ENCODE measurements at places on chromosomes 16 and 17. TPM values are rescaled to one million over a fixed set of nuclear protein-coding genes. Genes with fewer than 3 reads are reported as not detected.

KCNH4 gene
- under 0.01 TPM for total RNA-seq

FBXW10 gene
- total RNA-seq = 0.28 TPM

ODAD4 gene
- 0.56 TPM for total RNA-seq

NPIPB6 gene
- total RNA-seq = under 0.01 TPM

PRSS21 gene
- 1.7 TPM for total RNA-seq

UTS2R gene
- total RNA-seq = not detected

TVP23A gene
- total RNA-seq = not detected

NPB gene
- total RNA-seq = 0.58 TPM

ZNF469 gene
- 2.8 TPM for total RNA-seq

SYCE1L gene
- total RNA-seq = not detected

CPHXL gene
- not detected for total RNA-seq

TMEM98 gene
- total RNA-seq = 130 TPM

SPNS3 gene
- not detected for total RNA-seq

TMEM238L gene
- total RNA-seq = not detected

KRT20 gene
- not detected for total RNA-seq

KRTAP4-1 gene
- total RNA-seq = not detected

SOX15 gene
- 0.28 TPM for total RNA-seq

DNASE1L2 gene
- total RNA-seq = 0.58 TPM

C1QTNF1 gene
- 158 TPM for total RNA-seq

CLCN7 gene
- 80.9 TPM for total RNA-seq

GPR139 gene
- not detected for total RNA-seq

PERCC1 gene
- total RNA-seq = not detected

DCTPP1 gene
- total RNA-seq = 10.4 TPM

NT5M gene
- 2.5 TPM for total RNA-seq

CTRL gene
- total RNA-seq = 0.96 TPM

DLX4 gene
- not detected for total RNA-seq

TVP23B gene
- total RNA-seq = 183 TPM

CDK10 gene
- total RNA-seq = 39.9 TPM

TP53TG3B gene
- not detected for total RNA-seq

APOH gene
- total RNA-seq = not detected

CIITA gene
- total RNA-seq = 0.77 TPM

CHD9NB gene
- total RNA-seq = 2.3 TPM

PLCD3 gene
- 7.9 TPM for total RNA-seq

MYH3 gene
- total RNA-seq = 0.38 TPM

CDYL2 gene
- 7.5 TPM for total RNA-seq

TCAP gene
- total RNA-seq = 0.19 TPM

RGS9 gene
- 0.56 TPM for total RNA-seq

CDT1 gene
- 3.9 TPM for total RNA-seq

KIF18B gene
- 10.2 TPM for total RNA-seq

GALK1 gene
- total RNA-seq = 49.1 TPM

HNF1B gene
- total RNA-seq = 0.19 TPM

OSGIN1 gene
- 1.1 TPM for total RNA-seq

GRB7 gene
- under 0.01 TPM for total RNA-seq

PRSS8 gene
- not detected for total RNA-seq

ITGAD gene
- total RNA-seq = not detected

TLCD1 gene
- total RNA-seq = 3.9 TPM

CNEP1R1 gene
- 36.9 TPM for total RNA-seq

ABCA6 gene
- total RNA-seq = 17.1 TPM

ITGB3 gene
- total RNA-seq = 81.9 TPM

SOX9 gene
- total RNA-seq = 2.8 TPM

C16orf95 gene
- total RNA-seq = 4.8 TPM

CYBA gene
- total RNA-seq = 247 TPM

CARD14 gene
- not detected for total RNA-seq

ATP6V0D1 gene
- total RNA-seq = 115 TPM

KIF19 gene
- total RNA-seq = not detected

NXPH3 gene
- total RNA-seq = 0.38 TPM

PYDC1 gene
- not detected for total RNA-seq
